Stimulated activated CD8-positive, alpha-beta memory T cell treated with anti-CD3 and anti-CD28 coated beads, Interleukin-4, amount 100 ng/mL, for 24 hours (primary cell): ENCODE measurements at places on chromosomes 4 and X.

DNA sequence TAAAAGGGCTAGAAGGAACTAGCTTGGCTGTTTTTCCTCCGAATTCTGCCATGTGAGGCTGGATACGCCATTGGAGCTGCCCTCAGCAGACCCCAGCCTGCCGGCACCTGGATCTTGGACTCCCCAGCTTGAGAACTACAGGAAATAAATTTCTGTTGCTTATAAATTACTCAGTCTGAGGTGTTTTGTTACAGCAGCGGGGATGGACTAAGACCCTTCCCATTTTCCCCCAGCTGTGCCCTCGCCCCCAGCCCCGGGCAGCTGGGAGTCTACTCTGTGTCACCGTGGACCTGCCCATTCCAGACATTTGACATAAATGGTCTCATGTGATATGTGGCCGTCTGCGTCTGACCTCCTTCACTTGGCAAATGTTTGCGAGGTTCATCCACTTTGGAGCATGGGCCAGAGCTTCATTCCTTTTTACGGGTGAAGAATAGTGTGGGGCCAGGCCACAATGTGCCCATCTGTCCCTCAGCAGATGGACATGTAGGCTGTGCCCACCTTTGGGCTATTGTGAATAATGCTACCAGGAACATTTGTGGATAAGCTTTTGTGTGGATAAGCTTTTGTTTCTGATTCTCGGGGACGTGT, 30.7 kb upstream of the SPON2 start:
- DNase-seq: no peak

DNA sequence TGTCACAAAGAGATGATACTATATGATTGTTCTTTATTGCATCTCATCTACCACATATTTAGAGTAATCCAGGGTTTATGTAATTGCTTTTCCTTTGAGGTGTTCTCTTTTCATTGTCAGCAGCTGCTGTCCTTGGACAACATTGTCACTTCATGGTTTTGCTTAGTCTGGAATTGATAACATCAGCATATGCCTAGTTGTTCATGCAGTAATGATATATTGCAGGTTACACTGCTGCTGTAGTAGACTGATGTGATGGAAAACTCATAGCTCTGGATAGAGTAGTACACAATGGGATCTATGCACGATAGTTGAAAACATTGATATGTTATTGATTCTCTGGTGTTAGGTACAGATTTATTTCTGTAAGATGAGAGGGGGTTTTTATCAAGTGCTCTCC, 13.7 kb downstream of the NEIL3 start:
- no peak for DNase-seq

DNA sequence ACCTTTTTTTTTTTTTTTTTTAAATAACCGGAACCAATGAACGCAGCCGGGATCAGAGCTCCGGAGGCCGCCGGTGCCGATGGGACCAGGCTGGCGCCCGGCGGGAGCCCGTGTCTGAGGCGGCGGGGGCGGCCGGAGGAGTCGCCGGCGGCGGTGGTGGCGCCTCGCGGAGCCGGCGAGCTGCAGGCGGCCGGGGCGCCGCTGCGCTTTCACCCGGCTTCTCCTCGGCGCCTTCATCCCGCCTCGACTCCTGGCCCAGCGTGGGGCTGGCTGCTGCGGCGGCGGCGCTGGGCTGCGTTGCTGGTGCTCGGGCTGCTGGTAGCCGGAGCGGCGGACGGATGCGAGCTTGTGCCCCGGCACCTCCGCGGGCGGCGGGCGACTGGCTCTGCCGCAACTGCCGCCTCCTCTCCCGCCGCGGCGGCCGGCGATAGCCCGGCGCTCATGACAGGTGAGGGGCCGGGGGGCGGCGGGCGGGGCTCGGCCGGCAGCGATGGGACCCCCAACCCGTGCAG, 337 bp downstream of the STIM2 start:
- DNase-seq: peak; percentile 31

GRCh38 chrX:11426712-11427452, 133.7 kb downstream of the AMELX start:
- no peak for DNase-seq

- DNase-seq: no peak
Measured at GRCh38 chr4:41256131-41256739, 493 bp upstream of the UCHL1 start.

DNA sequence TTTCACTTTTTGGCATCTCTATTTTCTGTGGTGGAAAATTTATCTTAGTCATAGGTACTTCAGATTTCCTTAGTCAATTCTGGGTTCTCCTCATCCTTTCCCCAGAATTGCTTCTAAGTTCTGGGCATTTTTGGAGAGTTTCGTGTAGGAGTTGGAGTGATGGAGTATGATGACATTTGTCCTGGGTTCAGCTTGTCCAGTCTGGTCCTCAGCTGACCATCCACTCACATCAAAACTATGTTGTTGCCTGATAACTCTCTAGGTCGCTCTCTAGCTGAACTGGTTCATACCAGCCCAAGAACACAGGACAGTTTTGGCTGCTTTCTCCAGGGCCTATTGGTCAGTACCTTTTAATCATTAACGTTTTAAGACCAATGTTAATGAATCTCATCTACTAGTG, 13.2 kb downstream of the PTTG2 start:
- DNase-seq: no peak

DNA sequence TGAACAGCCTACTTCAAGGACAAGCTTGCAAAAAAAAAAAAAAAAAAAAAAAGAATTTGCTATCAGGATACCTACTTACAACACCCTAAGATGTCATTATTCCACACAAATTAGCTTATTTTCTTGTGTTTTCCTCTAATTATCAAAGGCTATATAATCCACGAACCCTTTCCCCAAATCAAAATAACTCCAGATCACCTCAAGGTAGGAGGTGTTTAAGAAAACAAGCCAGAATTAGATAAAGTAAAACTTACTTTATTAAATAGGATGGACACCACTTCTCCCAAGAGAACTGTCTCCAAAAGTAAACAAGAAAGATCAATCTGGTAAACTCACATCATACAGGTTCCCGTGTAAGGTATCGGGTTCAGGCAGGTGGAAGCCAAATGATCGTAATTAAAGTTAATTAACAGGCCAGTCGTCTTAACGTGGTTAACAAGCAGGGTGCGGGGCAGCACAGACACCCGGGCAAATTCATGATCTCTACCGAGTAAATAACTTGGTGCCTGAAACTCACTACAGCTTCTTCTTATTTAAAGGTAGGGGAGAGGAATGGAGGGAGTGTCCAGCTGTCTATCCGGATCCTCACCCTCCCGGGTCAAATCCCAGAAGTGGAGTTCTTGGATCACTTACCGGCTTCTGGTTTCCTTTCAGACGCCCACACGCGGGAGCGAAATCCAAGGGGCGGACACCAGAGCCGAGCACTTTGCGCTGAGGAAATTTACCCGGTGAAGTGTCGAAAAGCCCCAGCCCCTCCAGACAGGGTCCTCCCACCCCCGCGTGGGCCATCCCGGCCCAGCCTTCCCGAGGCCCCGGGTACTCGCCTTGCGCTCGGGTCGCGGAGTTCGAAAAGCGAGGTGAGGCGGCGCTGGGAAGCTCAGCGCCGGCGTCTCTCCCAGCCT, 708 bp downstream of the ARAP2 start:
- peak; percentile 44 for DNase-seq

DNA sequence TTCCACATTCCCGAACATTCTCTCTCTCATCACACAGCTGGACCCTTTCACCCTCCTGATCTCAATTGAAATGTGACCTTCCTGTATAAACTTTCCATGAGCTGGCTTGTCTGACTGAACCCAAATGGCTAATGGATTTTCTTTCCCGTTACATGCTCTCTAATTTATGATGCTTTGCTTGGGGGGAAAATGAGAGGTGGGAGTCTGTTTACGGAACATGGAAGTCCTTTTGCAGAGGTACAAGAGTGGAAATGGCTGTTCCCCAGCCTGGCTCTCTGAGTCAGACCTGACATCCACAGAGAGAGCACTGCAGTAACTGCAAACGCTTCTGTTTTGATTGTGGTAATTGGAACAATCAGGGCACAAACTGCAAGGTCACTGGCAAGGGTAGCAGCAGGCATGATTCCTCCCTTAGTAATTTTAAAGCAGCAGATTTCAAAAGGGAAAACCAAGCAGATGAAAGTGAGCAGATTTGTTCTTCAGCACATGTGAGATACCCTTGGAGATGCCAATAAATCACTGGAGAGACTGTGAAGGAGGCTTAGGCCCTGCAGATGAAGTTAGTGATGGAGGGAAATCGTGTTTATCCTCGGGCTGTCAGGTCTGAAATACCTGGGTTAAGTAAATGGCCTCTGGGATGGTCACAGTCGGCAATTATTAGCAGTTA, 83.9 kb downstream of the SNCA start:
- DNase-seq: no peak

- no peak for DNase-seq
Measured at GRCh38 chr4:8410641-8411271, 29.8 kb downstream of the ACOX3 start.

DNA sequence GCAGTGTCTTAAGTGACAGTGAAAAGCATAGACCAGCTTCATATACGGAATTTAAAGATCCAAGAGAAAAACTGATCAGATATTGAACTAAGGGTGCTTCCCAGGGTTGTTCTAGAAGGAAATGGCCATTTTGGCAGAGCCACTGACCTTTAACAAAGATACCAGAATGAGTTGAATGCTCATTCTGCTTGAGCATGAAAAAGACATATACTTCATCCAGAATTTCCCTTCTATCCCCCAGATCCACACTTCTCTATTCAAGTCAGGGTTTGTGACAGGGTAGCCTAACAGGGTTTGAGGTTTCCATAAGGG, 45.6 kb upstream of the FAM9C start:
- no peak for DNase-seq

- DNase-seq: no peak
Measured at GRCh38 chr4:3510481-3510880, 21.7 kb downstream of the LRPAP1 start.

DNA sequence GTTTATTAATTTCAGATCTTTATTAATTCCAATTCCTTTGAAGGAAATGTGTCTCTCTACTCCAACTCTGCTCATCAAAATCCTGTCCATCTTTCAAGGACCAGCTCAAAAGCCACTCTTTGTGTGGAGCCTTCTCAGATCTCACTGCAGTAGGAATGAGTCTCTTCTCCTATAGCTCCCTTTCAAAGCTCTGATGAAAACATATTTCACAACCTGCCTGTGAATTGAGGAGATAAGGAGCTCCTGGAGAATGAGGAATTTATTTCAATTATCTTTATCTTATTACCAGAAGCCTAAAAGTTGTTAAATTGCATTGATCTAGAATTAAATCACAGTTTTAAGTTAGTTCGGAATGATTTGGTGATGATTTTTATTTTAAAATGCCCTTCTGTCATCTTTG, 92.6 kb upstream of the TRPC3 start:
- DNase-seq: no peak
